Activated naive CD4-positive, alpha-beta T cell treated with Interleukin-2 at 50 U/mL for 16 hours (primary cell): ENCODE measurements at places on chromosomes 7 and 10.

- no peak for DNase-seq
These were observed 12.8 kb downstream of the OR2F1 start for GRCh38 chr7:143967398-143967797.

GRCh38 chr10:70376436-70377378 lies 5.7 kb downstream of the LRRC20 start:
- no peak for DNase-seq

DNA sequence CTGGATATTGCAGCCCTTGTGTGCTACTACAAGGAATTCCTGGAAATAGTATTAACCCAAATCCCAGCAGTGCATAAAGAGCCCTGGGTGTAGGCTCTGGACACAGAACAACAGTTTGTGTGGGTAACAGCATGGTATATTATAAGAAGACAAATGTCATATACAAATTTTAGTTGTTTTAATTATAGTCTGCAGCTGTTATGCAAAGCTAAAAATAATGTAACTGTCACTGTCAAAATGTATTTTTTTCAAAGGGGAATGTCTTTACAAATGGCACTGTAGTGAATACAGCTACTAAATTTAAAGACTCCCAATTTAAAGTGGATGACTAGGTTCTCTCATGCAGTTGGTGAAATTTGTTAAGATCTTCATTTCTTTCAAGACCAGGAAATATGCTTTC lies 339.0 kb downstream of the GPR37 start:
- DNase-seq: no peak

DNA sequence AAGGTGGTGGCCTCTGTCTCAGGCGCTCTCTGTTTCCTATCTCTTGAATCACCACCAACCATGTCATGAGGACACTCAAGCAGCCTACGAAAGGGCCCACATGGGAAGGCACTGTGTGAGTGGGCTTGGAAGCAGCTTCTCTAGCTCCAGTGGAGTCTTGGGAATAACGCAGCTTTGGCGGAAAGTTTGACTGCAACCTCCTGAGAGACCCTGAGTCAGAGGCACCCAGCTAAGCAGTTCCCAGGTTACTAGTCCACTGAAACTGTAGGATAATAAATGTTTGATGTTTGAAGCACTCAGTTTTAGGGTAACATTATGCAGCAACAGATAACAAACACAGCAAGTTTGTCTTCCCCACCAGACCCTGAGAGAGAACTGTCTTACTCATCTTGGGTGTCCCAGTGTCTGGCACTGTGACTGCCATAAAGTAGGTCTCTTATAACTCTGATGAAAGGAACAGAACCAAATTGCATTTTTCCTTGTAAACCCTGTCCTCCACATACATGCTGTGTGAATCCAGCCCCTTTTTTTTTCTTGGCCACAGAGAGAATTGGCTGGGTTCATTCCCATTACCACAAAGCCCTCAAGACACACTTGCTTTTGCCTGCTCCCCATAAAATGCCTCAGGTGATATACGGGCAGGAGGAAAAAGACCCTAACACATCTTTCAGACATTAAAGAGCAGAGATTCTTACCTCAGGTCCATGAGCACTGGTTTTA lies 185.5 kb downstream of the ZNF365 start:
- no peak for DNase-seq

DNA sequence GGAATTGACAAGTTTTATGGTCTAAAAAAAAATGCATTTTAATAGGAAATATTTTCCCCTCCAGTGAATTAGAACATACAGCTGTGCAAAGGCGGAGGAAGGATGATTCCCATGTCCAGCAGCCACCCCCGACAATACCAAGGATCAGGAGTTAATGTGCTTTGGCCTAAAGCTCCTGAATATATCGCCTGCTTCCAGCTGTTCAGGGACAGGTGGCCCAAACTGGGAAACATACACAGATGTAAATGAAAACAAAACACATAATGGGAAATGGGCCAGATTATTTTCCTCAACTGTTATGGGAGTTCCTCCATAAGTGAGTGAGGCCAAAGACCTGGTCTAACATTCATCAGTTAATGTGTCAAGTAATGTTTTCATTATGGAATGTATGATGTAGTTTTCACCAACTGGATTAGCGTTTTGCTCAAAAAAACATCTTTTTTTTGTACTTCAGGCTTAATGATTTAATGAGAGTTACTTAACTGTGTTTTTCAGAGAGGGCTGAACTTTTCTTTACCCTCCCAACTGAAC lies 55.1 kb upstream of the LAMB1 start:
- no peak for DNase-seq

GRCh38 chr7:66529883-66530610 lies 98.6 kb upstream of the KCTD7 start:
- DNase-seq: no peak

- no peak for DNase-seq
These were observed 88.5 kb downstream of the NOC3L start for GRCh38 chr10:94274142-94274787.

DNA sequence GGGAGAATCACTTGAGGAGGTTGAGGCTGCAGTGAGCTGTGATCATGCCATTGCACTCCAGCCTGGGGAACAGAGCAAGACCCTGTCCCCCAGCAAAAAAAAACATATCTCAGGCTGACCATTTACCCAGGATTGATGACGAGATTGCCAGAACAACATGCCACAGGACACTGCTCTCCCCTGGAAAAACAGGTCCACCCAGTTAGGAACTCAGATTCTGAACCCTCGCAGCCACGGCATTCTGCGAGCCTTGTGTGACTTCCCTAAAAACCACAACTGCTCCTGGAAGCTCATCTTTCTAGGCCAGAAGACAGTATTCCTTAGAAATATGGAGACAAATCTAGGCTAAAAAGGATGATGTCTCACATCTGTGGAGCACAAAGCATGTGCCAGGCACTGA lies 42.1 kb upstream of the SH2B2 start:
- DNase-seq: no peak

GRCh38 chr7:143305423-143306070 lies 10.4 kb upstream of the CLCN1 start:
- DNase-seq: peak; percentile 76

- DNase-seq: peak; percentile 17
These were observed 167.1 kb downstream of the NEURL1 start for GRCh38 chr10:103660364-103661197.

DNA sequence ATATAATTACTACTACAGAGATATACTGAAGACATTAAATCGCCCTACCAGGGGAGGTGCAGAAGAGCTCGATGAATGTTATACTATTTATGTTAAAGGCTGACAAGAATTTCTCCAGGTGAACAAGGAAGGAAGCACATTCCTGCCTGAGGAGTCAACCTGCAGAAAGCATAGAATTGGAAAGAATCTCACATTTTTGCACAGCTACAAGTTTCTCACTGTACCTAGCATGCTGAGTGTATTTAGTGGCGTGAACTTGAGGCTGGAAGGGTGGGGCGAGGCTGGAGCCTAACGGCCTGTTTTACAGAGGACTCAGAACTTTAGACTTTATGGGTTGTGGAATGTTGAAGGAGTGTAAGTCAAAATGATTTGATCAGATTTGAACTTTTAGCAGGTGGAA lies 373.6 kb upstream of the LRGUK start:
- no peak for DNase-seq

DNA sequence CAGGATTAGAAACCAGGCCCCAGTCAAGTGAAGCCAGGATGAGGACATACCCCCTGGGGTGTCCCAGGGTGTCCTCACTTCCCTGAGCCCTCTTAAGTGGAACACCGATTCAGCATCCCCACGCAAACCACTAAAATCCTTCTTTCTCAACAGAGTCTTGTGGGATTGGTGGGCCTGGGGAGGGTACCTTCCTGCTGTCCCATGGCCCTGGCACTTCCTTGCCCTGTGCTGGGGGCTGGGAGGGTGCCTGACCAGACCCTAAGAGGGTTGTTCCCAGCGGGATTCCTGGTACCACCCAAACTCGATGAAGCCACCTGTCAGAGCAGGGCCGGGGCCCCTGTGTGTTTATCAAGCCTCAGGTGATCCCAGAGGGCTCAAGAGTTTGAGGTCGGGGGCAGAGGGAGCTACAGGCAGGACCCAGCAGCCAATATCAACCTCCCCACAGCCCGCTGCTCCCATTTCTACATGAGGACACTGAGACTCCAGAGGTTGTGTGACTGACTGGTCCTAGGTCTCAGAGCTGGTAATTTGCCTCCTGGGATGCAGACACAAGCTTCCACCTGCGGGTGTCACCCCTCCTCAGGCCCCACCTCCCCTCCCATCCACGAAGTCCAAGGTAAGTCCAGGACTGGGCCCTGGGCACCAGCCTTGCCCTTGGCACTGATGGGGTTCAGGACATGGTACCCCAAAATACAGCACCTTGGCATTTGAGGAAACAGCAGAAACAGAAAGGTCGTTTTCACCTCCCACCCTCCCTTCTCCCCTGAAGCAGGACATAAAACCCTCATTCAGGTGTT lies 31.4 kb downstream of the OAT start:
- no peak for DNase-seq

DNA sequence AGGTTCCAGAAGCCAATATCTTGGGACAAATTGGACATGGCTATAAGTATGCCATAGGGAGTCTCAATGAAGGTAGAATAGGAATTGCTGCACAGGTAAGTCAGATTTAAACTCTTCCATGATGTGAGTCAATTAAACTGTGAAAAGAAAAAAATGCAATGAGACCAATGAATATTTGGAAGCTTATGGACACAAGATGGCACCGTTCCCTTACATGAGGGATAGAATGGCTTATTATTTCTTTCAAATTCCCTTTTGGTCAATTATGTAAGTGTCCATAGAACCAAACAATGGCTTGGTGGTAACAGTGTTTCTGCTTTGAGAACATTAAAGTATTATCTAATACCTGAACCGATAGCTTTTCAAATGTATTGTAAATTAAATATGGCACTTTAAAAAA lies 35.6 kb downstream of the ACADSB start:
- no peak for DNase-seq

GRCh38 chr10:95572131-95572820 lies 11.1 kb upstream of the SORBS1 start:
- DNase-seq: no peak

DNA sequence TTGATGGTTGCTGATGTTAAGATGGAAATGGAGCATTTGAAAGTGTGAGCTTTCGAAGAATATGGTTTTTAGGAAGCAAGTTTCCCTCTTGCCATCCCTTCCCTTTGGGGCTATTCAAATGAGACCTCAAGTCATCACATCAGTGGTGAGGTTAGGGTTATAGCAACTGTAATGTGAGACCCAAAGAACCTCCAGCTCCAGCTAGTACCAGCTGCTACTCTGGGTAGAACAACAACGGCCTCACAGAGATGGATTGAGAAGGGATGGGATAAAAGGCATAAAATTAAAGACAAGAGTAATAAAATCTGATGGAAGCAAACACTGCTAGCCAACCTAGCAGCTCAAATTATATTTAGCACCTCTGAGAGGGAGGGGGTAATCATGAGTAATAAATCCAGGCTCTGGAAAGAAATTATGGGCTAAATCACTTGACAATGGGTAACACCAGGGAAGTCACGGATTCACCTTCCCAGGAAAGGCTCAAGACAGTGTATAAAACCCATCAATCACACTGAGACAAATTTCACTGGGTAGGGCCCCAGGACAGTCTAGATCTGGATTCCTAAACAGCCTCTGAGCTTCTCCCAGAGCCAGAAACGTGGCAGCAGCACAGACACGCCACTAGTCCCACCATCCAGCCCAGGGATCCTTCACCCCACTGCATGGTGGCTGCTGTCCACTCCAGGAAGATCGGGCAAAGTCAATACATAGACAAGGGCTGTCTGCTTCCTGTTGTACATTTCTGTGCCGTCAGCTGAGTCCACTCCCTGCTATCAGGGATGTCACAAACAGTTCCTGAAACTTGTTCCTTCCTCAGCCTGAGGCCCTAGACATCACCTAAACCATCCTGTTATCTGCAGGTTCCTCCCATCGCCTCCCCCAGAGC lies 151.1 kb downstream of the GFRA1 start:
- DNase-seq: no peak

DNA sequence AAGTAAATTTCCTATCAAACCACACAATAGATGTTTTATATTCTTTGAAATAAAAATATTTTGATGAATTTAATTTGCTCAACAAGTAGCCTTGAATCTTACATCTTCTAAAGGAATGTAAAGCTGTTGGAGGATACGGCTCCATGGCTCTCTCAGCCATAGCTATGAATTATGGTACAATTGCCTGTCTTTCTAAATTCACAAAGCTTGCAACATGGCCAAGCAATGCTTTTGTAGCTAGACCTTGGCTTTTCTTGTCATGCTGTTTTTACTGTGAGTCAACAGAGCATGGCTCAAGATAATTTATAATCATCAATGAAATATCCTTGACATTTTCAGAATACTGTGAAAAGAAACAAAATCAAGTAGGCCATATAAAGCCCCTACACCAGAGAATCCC lies 286.7 kb downstream of the CACNA2D1 start:
- no peak for DNase-seq

DNA sequence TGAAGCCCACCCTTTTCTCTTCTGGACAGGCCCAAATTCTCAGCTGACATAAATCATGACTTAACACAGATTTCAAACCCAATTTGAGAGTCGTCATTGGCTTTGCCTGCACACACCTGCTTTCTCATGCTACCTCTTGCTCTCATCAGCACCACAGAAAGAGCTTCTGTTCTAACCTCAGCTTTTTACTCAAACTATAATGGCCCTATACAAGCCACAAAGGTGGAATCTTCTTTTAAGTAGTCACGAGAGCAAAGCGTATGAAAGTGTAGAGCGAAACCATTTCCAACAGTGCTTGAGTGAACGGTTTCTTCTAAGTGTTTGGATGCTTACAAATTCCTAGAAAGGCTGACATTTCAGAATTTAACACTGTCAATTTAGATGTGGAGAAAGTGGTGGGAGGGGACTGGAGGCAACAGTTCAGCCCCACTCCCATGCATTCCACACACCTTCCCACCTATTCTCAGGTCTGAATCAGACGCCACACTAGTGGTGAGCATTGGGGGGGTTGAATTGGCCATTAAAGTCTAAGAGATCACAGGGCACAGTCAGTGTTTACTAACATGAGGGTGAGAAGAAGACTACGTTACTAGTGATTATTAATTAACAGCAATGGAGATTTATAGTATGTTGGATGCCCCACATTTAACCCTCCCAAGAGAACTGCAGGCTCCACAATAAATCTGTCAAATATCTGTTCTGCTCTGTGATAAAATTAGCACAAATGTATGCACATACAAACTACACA lies 114.0 kb downstream of the PRKCQ start:
- DNase-seq: peak; percentile 57

DNA sequence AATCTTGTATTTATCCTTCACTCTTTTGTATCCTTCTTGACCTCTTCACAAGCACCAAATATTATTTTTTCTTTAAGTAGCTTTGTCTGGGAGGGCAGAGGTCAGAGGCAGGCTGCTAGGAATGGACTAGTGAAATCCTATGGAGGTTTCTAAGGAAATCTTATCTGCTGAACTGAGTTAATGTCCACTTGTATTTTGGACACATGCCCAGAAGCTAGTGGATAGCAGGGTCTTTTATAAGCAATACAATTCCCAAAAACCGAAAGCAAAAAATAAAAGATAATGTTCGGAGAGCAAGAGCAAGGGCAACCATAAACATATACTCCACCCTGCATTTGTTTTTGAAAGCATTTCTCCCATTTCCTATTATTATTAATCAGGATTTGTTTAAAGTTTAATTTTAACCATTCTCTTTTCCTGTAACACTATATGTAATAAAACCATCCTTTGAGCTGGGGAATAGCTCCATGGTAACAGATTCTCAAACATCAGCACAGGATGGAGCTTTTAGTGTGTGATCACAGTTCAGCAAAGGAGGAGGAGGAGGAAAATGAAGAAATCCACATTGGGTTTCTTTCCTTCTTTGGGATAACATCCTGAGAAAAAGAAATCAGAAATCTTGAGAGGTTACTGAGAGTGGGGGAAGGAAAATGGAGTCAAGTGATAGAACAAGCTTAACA lies 328.2 kb upstream of the LRRN3 start:
- DNase-seq: no peak
